ENCODE measurements at places on chromosomes 1 and 21. TPM values are rescaled to one million over a fixed set of nuclear protein-coding genes. Genes with fewer than 3 reads are reported as not detected.

NUP210L gene
- total RNA-seq = 0.17 TPM

WNT3A gene
- not detected for total RNA-seq

GSTM5 gene
- 16.4 TPM for total RNA-seq

HENMT1 gene
- total RNA-seq = 3.0 TPM

NBPF10 gene
- 5.1 TPM for total RNA-seq

CRNN gene
- total RNA-seq = not detected

KLHDC9 gene
- 3.0 TPM for total RNA-seq

ANKRD35 gene
- 4.5 TPM for total RNA-seq

CHRNB2 gene
- not detected for total RNA-seq

NEXN gene
- total RNA-seq = 16.2 TPM

GRCh38 chr1:84907095-84907827 lies 14.3 kb upstream of the LPAR3 start:
- H3K4me1 ChIP-seq = no peaks in the 10 kb centered on the region
- H3K27me3 ChIP-seq = no peaks in the 10 kb centered on the region
- no peak overlapping the region for H3K4me3 ChIP-seq

- H3K4me1 ChIP-seq = no peaks in the 10 kb centered on the region
- DNase-seq = peak; percentile 56
- H3K27me3 ChIP-seq = no peaks in the 10 kb centered on the region
- no peaks in the 10 kb centered on the region for H3K36me3 ChIP-seq
- no peak overlapping the region for H3K4me3 ChIP-seq
Observed at GRCh38 chr1:209513226-209513625, 70.3 kb upstream of the CAMK1G start.

DNA sequence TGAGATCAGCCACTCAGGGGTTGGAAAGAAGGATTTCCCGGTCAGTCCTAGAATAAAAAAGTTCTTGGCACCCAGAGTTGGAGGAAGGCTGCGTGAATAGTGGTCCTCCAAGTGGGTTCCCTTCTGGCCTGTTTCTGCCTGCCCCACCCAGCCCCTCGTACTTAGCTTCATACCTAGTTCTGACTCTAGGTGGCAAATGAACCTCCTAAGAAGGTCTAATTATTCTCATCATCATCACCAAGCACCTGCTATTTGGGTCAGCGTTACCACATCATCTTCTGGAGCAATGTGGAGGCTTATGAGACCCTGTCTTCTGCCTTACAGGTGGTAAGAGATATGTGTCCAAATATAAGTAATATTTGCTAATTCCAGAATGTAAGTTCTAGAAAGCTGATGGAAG lies 35.9 kb upstream of the NFASC start:
- H3K27me3 ChIP-seq = no peaks in the 10 kb centered on the region
- no peaks in the 10 kb centered on the region for H3K4me1 ChIP-seq
- DNase-seq = no peak
- no peak overlapping the region for H3K27ac ChIP-seq
- no peaks in the 10 kb centered on the region for H3K36me3 ChIP-seq

GRCh38 chr1:21749859-21750468 lies 33.0 kb downstream of the USP48 start:
- peaks cover 2% of the 10 kb centered on the region for H3K36me3 ChIP-seq
- no peak for DNase-seq
- H3K4me1 ChIP-seq = no peaks in the 10 kb centered on the region
- no peaks in the 10 kb centered on the region for H3K27me3 ChIP-seq
- no peak overlapping the region for H3K4me3 ChIP-seq

DNA sequence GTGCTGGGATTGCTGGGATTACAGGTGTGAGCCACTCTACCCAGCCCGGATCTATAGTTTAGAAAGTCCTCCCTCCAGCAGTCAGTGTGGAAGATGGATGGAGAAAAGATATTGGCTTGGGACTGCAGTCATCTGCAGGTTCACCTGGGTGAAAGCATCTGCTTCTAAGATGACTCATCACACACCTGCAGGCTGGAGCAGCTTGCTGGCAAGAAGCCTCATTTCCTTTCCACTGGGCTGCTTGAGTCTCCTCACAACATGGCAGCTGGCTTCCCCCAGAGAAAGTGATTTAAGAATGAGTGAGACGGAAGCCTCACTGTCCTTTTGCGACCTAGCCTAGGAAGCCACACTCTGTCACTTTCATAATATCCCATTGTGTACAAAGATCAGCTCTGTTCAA lies 50.0 kb downstream of the FOXO6 start:
- H3K4me1 ChIP-seq = no peaks in the 10 kb centered on the region
- no peak overlapping the region for H3K4me3 ChIP-seq
- H3K36me3 ChIP-seq = no peaks in the 10 kb centered on the region
- peaks cover 6% of the 10 kb centered on the region for H3K27me3 ChIP-seq

- H3K36me3 ChIP-seq = peaks cover 34% of the 10 kb centered on the region
- H3K4me3 ChIP-seq = no peak overlapping the region
- peaks cover 2% of the 10 kb centered on the region for H3K4me1 ChIP-seq
- DNase-seq = peak; percentile 87
- H3K27me3 ChIP-seq = no peaks in the 10 kb centered on the region
Observed at GRCh38 chr1:8858112-8858668, 20.3 kb downstream of the ENO1 start.

- H3K4me1 ChIP-seq = peaks cover 3% of the 10 kb centered on the region
- no peak for DNase-seq
- H3K36me3 ChIP-seq = no peaks in the 10 kb centered on the region
Observed at GRCh38 chr1:116571215-116571919, 541 bp upstream of the CD58 start.

DNA sequence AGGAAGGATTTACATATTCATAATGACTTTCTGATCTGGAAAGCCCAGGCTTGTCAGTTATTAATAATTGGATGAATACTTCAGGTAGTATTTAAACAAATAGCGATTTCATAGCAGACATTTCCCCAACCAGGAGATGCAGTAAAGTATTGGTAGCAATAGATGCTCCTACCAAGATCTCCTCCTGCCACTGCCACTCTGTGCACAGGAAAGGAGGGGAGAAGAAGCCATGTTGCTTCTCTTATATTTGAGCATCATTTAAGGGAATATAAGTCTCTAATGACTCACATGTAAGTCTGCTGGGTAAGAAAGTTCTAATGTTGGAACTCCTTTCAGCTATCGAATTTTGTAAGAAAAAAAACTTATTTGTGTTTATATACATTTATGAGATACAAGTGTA lies 420 bp upstream of the IFI16 start:
- H3K4me3 ChIP-seq = no peak overlapping the region
- peaks cover 10% of the 10 kb centered on the region for H3K4me1 ChIP-seq
- H3K27ac ChIP-seq = peak overlapping the region; percentile 94
- no peaks in the 10 kb centered on the region for H3K27me3 ChIP-seq
- H3K36me3 ChIP-seq = no peaks in the 10 kb centered on the region

GRCh38 chr1:247266053-247266452 lies 10.2 kb downstream of the VN1R5 start:
- H3K4me1 ChIP-seq = no peaks in the 10 kb centered on the region
- peak; percentile 13 for DNase-seq
- no peaks in the 10 kb centered on the region for H3K27me3 ChIP-seq

DNA sequence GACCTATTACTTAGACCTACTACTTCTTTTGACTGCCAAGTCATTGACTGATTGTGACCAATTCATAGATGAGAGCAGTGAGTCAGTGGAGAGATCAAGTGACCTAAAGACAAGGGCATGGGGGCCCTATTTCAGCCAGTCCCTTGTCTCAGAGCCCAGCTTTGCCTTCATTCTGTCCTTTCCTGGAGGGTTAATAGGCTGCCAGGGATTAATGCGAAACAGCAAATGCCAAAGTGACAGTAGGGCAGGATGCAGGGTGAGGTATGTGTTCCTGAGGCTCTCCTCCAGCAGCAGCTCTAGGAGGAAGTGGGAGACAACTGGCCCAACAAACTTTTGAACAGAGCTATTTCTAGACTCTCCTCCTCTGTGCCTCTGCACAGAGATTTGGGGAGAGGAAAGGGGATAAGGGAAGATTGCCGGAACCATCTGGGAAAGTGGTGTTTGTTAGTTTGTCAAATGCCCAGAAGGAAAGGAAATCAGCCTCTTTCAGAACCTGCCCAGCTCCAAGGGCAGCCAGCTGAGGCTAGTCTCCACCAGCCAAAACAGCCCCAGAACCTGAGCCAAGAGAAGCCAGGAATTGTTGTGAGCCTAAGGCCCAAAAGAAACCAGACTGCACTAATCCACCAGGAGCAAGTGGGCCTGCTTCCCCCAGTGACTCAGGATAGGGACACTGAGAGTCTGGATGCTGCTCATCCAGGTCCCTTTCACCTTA lies 4.9 kb upstream of the S100A3 start:
- no peaks in the 10 kb centered on the region for H3K27me3 ChIP-seq
- peak overlapping the region; percentile 61 for H3K27ac ChIP-seq
- H3K4me3 ChIP-seq = no peak overlapping the region
- DNase-seq = peak; percentile 32

GRCh38 chr1:60367532-60367931 lies 294.0 kb upstream of the C1orf87 start:
- H3K4me3 ChIP-seq = no peak overlapping the region
- no peaks in the 10 kb centered on the region for H3K27me3 ChIP-seq
- no peak for DNase-seq
- no peaks in the 10 kb centered on the region for H3K36me3 ChIP-seq
- H3K4me1 ChIP-seq = no peaks in the 10 kb centered on the region
- no peak overlapping the region for H3K27ac ChIP-seq

DNA sequence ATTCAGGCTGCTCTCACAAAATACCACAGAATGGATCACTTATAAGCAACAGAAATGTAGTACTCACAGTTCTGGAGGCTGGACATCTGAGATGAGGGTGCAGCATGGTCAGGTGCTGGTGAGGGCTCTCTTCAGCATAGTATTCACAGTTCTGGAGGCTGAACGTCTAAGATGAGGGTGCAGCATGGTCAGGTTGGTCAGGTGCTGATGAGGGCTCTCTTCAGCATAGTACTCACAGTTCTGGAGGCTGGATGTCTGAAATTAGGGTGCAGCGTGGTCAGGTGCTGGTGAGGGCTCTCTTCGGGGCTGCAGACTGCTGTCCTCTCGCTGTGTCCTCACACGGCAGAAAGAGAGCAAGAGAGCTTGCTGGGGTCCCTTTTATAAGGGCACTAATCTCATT lies 17.1 kb downstream of the PDZK1IP1 start:
- H3K4me1 ChIP-seq = no peaks in the 10 kb centered on the region
- H3K27ac ChIP-seq = no peak overlapping the region
- DNase-seq = no peak
- H3K27me3 ChIP-seq = no peaks in the 10 kb centered on the region
- no peaks in the 10 kb centered on the region for H3K36me3 ChIP-seq

DNA sequence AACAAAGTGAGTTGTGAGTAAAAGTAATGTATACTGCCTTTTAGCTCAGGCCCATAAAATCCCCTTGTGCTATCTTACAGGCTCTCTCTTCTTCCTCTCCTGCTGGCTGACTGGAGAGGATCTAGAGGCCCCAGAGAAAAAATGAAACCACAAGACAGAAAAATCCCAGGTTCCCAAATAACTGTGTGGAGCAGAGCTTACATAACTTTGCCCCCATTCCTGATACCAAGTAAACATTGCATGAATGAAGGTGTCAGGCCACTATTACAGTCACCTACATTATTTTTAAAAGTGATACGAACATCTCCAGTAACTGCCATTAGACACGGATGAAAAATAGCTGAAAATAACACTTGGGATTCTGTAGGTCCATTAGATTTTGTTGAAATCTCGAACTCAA lies 386.0 kb upstream of the NR5A2 start:
- no peak overlapping the region for H3K27ac ChIP-seq
- no peaks in the 10 kb centered on the region for H3K4me1 ChIP-seq
- no peak for DNase-seq
- no peak overlapping the region for H3K4me3 ChIP-seq

- no peak overlapping the region for H3K27ac ChIP-seq
Observed at GRCh38 chr1:178959543-178960460, 65.9 kb upstream of the FAM20B start.

- no peaks in the 10 kb centered on the region for H3K4me1 ChIP-seq
- no peak overlapping the region for H3K27ac ChIP-seq
- H3K4me3 ChIP-seq = no peak overlapping the region
- peak; percentile 47 for DNase-seq
- no peaks in the 10 kb centered on the region for H3K36me3 ChIP-seq
- H3K27me3 ChIP-seq = no peaks in the 10 kb centered on the region
Observed at GRCh38 chr1:75203415-75204277, 69.5 kb downstream of the LHX8 start.

GRCh38 chr1:21909286-21909759 lies 27.8 kb downstream of the HSPG2 start:
- H3K4me3 ChIP-seq = no peak overlapping the region
- peak overlapping the region; percentile 69 for H3K27ac ChIP-seq
- peaks cover 31% of the 10 kb centered on the region for H3K4me1 ChIP-seq
- peak; percentile 44 for DNase-seq
- peaks cover 2% of the 10 kb centered on the region for H3K36me3 ChIP-seq

DNA sequence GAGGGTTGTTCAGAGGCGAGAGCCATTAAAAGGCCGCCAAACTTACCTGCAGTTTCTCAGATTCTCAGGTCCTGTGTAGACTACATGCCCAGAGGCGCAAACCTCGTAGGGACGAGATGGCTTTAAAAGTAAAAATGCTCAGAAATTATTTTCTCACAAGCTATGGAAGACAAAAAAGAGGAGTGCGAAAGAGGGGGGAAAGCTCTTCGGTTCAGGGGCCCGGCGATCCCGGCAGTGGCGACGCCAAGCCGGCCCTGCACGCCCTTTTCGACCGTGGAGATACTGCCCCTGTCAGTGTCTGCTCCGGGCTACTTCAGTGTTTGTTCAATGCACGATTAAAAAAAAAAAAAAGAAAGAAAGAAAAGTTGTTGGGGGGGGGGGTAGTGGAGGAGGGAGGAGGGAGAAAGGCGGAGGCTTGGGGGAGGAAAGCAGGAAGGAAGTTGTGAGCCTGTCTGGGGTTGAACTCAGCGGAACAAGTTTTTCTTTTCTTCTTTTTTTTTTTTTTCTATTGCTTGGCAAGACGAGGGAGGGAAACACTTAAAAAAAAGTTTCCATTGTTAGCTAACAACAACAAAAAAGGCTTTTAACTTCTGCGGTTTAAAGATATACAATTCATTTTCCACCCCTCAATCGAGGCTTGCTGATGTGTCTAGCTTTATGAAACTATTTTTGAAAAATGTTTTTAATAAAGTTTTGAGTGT lies at the start of gene ITPKB:
ITPKB (minus strand) TSS at position 288 of the 701 bp plus-strand sequence. CDS start 1,824 bp downstream, outside the sequence.
- no peaks in the 10 kb centered on the region for H3K27me3 ChIP-seq
- peak; percentile 72 for DNase-seq
- H3K27ac ChIP-seq = peak within 1 kb of the TSS; percentile 77
- peak within 1 kb of the TSS; percentile 60 for H3K4me3 ChIP-seq
- H3K4me1 ChIP-seq = no peaks in the 10 kb centered on the region

GRCh38 chr1:5883129-5884048 lies 108.8 kb downstream of the NPHP4 start:
- no peak overlapping the region for H3K4me3 ChIP-seq
- H3K36me3 ChIP-seq = no peaks in the 10 kb centered on the region
- H3K27me3 ChIP-seq = no peaks in the 10 kb centered on the region
- H3K4me1 ChIP-seq = no peaks in the 10 kb centered on the region
- no peak for DNase-seq
- H3K27ac ChIP-seq = no peak overlapping the region

DNA sequence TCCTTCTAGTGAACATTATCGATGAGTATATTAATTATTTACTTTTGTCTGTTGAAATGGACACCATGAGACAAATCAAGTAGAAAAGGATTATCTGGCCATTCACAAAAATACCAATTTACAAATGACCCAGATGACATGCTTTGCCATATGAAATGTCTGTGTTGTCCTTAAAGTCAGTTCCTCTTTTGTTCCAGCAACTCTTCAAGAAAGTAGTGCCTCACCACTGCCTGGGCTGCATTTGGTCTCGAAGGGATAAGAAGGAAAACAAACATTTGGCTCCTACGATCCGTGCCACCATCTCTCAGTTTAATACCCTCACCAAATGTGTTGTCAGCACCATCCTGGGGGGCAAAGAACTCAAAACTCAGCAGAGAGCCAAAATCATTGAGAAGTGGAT lies 79.6 kb downstream of the RGL1 start:
- no peak for DNase-seq
- H3K4me3 ChIP-seq = no peak overlapping the region
- H3K4me1 ChIP-seq = peaks cover 12% of the 10 kb centered on the region
- no peaks in the 10 kb centered on the region for H3K27me3 ChIP-seq
- no peaks in the 10 kb centered on the region for H3K36me3 ChIP-seq
- H3K27ac ChIP-seq = no peak overlapping the region
